ENCODE measurements at places on chromosomes 16 and 17.

DNA sequence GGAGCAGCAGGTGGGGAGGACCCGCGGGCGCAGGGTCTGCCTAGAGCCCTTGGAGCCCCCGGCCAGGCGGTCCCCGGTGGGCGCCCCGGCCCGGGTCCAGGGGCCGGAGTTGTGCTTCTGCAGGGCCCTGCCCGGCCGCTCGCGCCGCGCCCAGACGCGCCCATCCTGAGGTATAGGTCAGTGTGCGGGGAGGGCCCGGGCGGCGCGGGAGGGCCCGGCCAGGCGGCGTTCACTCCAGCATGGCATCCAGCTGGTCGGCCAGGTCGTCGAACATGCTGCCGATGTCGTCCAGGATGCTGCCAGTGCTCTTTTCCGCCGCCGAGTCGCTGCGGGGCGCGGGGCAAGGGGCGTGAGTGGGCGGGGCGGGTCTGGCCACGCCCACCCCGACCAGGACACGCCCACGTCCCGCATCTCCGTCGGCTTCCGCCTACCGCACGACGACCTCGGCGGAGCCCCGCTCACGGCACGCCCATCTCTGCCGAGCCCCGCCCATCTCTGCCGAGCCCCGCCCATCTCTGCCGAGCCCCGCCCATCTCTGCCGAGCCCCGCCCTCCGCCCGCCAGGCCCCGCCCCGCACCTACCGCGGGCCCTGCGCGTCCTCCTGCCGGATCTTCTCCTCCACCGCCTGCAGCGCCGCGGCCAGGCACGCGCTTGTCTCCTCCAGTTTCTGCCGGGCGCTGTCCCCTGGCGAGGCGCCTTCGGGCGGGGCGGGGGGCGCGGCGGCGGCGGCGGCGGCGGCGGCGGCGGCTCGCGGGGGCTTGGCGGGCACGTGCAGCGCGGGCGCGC is 17.9 kb downstream of the CASKIN1 start:
- DNase-seq, result no peak

GRCh38 chr17:73189417-73190099 is 3.3 kb upstream of the COG1 start:
- DNase-seq, result no peak

DNA sequence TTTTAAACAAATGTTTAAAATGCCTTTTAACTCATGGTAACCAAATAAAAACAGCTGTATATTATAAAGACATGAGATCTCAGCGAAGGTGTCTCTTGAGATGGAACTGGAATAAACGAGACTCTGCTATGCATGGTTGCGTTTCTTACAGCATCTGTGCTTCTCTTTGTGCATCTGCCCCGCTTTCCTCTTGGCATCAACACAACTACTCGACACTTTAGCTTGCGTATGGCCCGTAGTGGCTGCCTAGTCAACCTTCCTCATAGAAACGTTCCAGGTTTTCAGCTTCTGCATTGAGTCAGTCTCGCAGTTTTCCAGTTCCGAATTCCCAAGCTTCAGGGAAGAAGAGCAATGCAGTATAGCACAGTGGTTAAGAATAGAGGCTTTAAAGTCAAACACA is 214.9 kb downstream of the CEP112 start:
- no peak for DNase-seq

GRCh38 chr17:57665696-57666095 is 79.4 kb downstream of the CCDC182 start:
- no peak for DNase-seq

DNA sequence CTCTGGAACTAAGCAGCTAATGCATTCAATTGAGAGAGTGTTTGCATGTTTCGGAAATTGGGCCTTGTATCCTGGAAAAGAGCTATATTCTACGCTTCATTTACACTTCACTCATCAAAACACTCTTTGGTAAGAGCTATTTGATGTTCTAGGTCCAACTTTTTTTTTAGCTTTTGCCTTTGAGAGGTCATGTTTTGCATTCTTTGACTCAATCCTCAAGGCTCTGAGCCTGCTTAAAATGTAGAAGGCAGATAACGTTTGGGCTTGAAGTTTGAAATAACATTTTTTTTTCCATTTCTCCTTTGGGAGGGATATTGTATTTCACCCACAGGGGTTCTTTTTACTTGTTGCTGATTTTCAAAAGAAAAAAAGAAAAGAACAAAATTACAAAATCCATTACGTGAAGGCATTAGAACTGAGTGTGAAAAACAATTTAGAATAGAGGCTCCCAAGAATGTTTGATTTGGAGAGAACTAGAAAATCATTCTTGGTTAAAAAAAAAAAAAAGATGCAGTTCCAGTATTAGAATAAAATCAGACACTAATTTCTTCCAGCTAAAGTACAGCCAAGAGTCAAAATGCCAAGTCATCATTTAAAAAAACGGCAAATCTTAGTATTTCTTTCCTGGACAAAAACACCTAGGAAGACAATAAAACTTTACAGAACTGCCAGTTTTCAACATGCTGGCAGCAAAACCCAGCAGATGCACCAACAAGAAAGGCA is 268.5 kb downstream of the GRIN2A start:
- no peak for DNase-seq

GRCh38 chr17:50184064-50184463 is 17.4 kb downstream of the COL1A1 start:
- no peak for DNase-seq

GRCh38 chr16:11225677-11226549 is 30.1 kb downstream of the SOCS1 start:
- DNase-seq, result no peak

GRCh38 chr17:43393944-43394482 is 4.8 kb upstream of the ARL4D start:
- peak; percentile 25 for DNase-seq

DNA sequence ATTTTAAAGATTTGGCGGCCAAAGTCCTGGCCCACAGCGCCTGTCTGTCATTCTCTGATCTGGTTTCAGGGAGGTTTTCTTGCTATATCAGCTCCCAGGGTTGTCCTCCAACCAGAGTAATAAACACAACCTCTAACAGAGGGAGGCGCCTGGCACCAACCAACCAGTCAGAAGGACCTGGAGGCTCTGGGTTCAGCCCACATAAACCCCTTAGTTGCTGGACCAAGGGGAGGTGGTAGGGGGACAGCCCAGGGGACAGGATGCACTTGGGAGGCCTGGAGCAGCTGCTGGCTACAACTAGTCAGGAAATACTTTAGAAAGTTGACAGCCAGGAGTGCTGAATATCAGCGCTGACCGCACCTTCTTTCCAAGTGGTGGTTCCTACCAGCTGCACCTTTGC is 41.7 kb upstream of the CDRT4 start:
- no peak for DNase-seq

DNA sequence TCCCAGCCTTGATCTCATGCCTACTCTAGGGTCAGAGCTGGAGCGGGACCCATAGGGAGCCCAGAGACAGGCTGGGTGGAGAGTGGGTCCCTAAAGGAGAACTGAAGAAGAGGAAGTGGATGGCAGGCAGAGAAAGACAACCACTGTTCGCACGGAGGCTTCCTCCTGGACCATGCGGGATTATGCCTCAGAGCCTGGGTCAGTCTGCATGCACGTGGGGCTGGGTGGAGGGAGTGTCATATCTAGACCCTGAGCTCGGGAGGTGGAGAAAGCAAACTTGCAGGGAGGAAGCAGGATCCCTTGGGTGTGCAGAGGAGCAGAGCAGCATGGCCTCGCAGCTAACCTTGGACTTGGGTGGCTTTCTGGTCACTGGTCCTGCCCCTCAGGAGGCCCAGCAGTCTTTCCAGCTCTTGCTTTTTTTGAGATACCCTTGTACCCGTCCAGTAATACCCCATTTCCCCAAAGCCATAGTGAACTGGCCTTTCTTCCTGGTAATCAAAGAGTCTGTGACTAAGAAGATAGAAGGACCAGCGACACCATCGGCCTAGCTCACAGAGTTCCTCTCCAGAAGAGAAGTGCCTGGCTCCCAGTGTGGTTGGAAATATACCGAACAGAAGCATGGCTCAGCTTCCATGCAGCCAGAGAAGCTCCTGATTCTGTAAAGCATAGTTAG is 344.2 kb downstream of the CPPED1 start:
- DNase-seq, result no peak

DNA sequence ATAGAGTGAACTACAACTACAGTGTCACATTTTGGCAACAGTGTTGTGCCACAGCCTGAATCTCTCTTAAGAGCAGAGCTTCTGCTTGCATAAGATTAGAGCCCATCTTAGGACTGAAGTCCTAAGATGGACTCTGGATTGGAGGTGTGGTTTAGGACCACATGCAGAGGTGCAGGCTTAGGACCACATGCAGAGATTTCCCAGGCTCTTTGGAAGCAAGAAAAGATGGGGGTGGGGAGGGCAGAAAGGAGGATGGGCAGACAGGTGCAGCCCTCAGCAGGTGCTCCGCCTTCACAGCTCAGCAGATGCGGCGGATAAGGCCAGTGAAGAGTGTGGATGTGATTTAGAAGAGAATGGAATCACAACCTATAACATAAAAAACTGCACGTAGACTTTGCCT is 128.7 kb downstream of the TANGO6 start:
- no peak for DNase-seq

DNA sequence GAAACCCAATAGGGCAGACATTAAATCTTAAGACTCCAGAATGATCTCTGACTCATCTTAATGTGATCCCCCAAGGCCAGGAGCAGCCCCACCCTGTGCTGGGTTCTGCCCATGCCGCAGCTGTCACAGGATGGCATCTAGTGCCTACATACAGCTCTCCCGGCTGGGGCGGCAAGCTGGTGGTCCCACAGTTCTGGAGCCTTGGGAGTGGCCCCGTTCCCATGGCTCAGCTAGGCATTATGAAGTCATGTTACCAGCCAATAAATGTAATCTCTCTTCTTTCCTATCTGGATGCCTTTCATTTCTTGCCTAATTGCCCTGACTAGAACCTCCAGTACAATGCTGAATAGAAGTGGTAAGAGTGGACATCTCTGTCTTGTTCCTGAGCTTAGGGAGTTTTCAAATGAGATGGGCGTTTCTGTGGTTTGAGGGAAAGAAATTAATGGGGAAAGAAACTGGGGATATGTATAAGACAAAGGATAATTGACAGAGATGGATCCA is 95.7 kb upstream of the DNAH17 start:
- no peak for DNase-seq

DNA sequence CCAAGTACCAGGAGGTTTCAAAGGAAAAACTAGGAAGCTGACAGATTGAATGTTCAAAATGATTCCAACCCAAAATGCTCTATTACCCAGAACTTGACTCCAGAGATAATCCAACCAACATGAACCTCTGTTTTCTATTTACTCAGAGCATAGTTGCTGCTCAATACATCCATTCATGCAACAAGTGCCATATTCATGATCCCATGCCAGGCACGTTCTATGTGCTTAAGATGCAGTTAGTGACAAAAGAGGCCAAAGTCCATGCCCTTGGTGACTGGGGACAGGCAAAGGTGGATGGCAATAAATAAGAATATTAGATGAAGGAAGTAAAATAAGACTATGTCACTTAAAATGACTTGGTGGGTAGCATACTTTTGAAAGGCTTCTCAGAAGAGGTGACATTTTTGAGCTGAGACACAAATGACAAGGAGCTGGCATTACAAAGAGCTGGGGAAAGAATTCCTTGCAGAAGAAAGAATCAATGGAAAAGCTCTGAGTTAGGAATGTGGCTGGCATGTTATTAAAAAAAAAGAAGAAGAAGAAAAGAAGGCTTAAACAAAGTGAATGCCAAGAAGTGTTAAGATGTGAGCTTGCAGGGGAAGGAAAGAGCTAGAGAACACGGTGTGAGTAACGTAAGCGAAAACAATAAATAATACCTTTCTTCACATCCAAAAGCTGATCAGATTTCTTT is 34.5 kb downstream of the TOX3 start:
- DNase-seq, result no peak

DNA sequence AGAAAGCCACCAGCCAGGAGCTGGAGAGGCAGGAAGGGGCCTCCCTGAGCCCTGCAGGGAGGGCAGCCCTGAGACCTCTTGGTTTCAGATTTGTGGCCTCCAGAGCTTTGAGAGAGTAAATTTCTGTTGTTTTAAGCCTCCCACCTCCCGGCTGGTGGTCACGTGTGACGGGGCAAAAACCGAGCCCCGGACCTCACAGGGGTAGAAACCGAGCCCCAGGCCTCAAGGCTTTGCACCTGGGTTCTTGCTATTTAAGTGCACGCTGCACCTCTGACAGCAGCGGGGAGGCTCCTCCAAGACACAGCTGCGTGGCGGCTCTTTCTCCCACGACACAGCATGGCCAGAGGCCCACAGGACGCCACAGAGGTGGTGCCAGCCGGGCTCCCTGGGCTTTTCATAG is 17.4 kb upstream of the ZC3H18 start:
- no peak for DNase-seq
